ENCODE measurements at places on chromosomes 16 and 17.

GRCh38 chr17:54785643-54786268 is 114.9 kb upstream of the TOM1L1 start:
- no peak for DNase-seq

- no peak for DNase-seq
These were observed 95.4 kb upstream of the CACNG5 start for GRCh38 chr17:66739553-66739952.

DNA sequence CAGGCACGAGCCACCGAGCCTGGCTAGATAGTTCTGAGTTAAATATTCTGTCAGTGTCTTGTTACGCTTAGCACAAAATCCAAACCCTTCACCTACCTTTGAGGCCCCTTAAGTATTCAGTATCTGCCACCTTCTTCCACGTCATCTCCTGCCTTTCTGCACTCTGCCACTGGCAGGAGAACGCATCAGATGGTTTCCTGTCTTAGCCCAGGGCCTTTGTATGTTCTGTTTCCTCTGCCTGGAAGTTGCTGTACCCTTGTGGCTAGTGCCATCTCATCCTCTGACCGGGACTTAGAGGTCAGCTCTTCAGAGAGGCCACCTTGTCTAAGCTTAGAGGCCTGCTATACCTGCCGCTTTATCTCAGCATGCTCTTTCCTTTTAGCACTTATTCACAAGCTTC is 67.5 kb upstream of the LGALS9 start:
- no peak for DNase-seq

DNA sequence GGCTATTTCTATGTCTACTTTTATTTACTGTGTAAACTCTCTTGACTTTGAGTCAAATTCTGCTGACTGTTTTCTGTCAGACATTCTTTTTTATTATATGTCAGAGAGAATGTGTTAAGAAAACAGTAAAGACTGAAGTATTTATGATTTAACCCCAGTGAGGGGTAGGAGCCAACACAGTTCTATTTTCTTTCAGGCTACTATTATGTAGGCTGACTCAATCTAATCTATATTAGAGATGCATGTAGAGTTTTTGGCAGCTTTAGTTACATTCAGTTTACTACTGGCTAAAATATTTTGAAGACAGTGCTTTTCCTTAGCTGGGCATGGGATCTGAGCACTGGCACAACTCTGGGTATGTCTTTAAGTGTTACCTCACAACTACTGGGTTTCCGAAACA is 1108.0 kb downstream of the CDH11 start:
- DNase-seq: no peak

DNA sequence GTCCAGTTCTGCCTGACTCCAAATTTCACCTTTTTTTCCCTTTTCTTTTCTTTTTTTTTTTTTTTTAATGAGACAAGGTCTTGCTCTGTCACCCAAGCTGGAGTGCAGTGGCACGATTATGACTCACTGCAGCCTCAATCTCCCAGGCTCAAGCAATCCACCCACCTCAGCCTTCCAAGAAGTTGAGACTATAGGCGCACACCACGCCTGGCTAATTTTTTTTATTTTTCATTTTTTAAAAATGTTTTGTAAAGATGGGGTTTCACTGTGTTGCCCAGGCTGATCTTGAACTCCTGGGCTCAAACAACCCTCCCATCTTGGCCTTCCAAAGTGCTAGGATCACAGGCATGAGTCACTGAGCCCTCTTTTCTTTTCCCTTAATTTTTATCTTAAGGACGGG is 33.4 kb upstream of the RBBP6 start:
- DNase-seq: no peak

GRCh38 chr16:57478396-57479204 is 7.7 kb downstream of the DOK4 start:
- DNase-seq: no peak

- DNase-seq: no peak
These were observed 18.0 kb downstream of the EMP2 start for GRCh38 chr16:10562361-10562899.

DNA sequence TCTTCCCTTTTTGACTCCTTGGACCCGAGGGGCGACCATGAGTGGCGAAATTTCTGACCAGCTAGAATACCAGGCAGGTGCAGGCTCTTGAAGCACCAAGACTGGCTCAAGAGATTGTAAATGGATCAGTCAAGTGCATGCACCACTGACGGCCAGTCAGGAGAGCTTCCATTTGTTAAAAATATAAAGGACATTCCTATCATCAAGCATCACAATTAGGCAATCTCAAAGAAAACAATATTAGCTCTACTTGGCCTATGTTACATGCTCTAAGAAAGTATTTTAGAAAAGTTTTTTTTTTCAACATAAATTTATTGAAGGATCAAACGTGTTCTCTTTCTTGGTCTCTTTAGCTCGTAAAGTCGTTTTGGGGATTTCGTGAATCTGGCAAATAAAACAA is 1.5 kb upstream of the PRKCA start:
- no peak for DNase-seq

GRCh38 chr17:8994319-8994718 is 27.0 kb upstream of the NTN1 start:
- peak; percentile 76 for DNase-seq
